ENCODE measurements at places on chromosomes 12 and 14. TPM values are rescaled to one million over a fixed set of nuclear protein-coding genes. Genes with fewer than 3 reads are reported as not detected.

DNA sequence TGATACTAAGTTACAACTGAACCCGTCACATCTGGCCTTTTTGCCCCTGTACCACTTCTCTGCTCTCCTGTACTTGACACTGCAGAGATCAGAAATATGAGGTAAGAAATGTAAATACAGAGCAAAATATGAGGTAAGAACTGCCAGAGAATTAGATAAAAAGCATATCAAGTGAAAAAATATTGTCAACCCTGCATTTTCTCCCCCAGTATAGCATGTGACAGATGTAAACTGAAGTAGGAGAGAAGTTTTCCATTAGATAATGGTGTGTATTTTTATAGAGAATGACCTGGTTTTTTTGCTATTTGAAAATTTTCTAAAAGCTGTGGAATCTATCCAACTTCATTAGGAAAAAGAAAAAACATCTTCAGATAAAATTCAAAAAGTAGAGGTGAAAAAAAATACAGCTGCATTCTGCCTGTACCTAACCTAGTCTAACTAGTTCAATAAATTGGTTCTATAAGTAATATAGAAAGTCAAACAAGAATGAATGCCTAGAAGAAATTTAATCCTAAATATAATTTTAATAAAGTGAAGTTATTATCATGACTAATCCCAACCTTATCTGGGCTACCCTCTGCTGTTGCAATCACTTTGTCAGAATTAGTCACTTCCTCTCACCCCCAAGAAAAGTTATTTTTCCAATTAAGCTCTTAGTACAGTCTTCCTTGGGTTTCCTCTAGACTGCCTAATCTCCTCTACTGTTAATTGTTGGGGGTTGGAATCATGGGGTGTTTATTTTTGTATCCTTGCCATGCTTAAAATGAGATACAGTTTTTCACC, 210.0 kb downstream of the RASSF9 start:
- no peak for DNase-seq

DNA sequence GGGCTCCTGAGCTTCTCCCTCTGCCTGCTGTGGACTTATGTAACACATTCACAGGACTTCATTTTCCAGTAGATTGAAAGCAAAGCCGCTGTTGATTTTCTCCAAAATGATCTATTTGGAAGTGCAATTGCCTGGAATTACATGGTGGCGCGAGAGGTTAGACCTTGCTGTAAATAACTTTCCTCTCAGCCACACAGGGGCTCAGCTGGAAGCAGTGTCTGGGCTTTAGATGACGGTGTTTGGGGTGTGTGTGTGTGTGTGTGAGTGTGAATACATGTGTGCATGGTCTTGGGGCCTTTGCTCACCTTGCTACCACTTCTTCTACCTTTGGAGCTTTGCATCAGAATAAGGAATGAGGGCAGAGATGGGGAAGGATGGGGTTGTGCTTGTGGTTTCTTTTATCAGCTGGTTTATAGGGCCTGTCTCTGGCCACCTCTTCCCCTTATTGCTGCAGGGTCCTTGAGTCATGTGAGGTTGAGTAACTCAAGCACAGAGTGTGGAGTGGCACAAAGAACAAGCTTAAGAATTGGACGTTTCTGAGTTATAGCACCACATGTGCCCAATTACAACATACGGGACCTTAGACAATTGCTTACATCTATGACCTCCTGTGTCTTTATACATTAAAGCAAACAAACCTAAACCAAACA, 280.6 kb downstream of the NRXN3 start:
- no peak for DNase-seq

DNA sequence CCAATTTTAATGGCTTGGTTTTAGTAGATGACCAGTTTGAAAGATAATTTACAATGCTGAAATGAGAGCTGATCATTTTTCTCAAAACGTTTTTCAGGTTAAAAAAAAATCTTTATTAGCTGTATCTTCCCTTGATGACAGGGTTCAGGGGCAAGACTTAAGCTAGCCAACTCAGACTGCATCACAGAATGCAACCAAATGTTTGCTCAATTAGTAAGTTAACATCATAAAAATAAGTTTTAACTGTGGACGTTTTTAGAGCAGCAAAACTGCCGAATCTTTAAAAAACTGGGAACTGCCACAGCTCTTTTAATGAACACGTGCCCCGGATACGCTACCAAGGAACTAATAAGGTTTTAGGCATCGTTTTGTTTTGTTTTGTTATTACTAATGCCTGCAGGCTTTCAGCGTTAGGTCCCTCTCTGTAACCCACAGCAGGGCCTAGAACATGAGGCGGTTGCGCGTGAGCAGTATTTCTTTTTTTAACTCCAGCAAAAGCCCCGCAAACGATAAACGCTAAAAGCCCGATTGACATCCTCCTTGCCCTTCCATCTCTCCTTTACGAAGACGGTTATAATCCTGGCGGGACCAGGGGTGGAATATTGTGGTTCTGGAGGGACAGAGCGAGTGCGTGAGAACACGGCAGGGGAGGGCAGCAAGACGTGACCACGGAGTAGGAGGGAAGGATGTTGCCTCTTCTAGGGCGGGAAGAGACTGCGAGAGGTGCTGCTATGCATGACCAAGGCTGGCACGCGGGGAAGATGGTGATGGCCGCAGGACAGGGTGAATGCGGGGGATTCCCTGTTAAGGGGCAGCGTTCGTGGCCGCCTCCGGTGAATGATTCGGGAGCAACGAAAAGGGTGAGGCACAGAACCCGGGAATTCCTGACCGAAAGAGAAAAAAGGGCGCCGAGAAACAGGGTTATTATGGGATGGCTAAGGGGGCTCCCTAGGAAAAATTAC, 652 bp downstream of the SUPT16H start:
- DNase-seq: no peak

- DNase-seq: no peak
These were observed 34.5 kb downstream of the HMGA2 start for GRCh38 chr12:65858831-65859230.

DNA sequence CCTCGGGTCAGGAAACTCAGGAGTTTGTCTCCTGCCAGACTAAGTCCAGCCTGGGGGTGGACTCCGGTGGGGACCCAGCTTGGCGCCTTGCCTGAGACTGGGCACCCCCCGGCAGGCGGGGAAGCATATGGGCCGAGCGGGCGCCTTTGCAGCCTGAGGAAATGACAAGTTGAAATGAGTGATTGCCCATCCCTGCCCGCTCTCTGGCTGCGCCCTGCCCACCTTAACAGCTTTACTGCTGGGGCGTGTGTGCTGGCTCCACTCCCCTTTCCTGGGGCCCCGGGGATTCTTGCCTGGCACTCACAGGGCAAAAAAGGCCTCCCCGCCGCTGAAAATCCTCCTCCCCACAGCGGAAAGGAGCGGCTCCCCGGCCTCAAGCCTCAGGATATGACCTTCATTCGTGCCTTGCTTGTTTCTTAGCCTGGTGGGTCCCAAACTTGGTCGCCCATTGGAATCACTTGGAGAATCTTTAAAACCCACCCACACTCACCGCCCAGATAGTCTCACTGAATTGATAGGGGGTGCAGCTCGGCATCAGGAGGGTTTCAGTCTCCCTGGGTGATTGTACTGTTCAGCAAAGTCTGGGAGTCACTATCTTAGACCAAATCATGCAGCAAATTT, 1.5 kb downstream of the RFLNA start:
- no peak for DNase-seq

DNA sequence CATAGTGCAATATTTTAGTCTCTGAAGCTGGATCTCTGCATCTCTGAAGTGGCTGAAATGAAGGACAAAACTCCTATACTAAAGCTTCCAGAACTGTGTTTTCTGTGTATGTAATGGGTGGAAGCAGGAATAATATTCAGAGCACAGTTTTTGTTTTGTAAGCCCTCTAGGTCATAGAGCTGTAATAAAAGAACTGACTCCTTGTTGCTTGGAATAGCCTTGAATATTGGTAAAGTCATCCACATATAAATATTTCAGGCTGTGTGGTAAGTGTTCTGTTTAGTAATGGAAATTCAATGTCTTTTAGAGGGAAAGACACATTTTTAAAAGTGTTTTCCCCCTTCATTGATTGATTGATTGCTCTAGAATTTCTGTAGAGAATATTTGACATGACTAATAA, 18.2 kb upstream of the AKAP6 start:
- no peak for DNase-seq

DNA sequence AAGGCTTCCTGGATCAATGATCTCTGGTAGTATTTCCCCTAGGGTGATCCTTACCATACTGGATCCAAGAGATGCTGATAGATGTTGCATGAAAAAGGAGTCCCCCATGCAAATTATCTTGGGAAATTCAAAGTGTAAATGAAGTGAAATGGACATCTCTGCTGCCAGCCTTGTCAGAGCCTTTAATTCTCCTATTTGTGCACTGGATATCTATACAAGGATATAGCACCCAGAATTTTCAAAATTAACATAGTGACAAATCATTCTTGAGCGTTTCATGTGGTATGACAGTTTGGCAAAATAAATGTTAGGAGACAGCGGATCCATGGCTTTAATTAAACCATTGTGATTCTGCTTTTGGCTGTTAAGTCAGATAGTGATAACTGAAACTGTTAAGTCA, 260.9 kb downstream of the KSR2 start:
- DNase-seq: no peak

Gene TAS2R10
- 0.99 TPM for polyA plus RNA-seq

Gene PRKD1
- 32.5 TPM for polyA plus RNA-seq

Gene PITPNM2
- 5.6 TPM for polyA plus RNA-seq

Gene ARHGEF25
- 31.4 TPM for polyA plus RNA-seq

Gene RASAL1
- 8.3 TPM for polyA plus RNA-seq

Measured in right renal cortex interstitium (tissue), 3 donors.